ENCODE measurements at places on chromosomes 16 and 17.

DNA sequence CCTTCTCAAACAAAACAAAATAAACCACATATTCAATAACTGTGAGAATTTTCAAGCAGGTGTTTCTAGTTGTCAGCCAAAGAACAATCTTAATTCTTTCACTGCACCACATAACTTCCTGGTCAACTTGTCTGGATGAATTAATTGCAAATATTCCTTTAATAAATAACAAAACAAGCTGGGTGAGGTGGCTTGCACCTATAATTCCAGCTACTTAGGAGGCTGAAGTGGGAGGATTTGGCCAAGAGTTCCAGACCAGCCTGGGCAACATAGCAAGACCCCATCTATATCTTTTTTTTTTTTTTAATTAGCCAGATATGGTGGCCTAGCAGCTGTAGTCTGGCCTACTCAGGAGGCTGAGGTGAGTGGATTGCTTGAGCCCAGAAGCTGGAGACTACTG is 17.0 kb upstream of the PPM1D start:
- no peak for DNase-seq

GRCh38 chr16:28878083-28878926 is at the start of gene ATP2A1:
TSS of gene ATP2A1 (plus strand) at chr16:28878488. CDS start at chr16:28878672, 184 bp downstream.
- DNase-seq = no peak

GRCh38 chr17:40317880-40318829 is 9.2 kb downstream of the RARA start:
- DNase-seq = peak; percentile 94

DNA sequence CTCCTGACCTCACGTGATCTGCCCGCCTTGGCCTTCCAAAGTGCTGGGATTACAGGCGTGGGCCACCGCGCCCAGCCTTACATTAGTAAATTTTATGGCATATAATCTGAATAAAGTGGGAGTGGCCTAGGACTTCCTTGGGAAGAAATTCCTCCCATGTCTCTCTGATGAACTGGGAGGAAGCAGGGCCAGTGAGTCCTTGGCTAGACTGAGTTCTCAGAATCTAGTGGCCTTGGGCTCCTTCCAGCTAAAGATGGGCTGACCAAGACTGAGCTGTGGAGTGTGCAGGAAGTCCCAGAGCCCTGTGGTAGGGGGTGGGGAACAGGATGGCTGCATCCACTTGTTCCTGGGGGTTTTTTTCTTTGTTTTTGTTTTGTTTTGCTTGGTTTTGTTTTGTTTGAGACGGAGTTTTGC is 10.0 kb upstream of the NAGLU start:
- no peak for DNase-seq

GRCh38 chr17:37543637-37544052 is 54.0 kb downstream of the DUSP14 start:
- no peak for DNase-seq

Data from SK-N-DZ (cell line).